Activated CD4-positive, alpha-beta T cell treated with anti-CD3 and anti-CD28 coated beads for 24 hours (primary cell): ENCODE measurements at places on chromosomes 16 and 17.

GRCh38 chr17:70955441-70955840, 786.1 kb downstream of the KCNJ2 start:
- no peak for DNase-seq

- DNase-seq = no peak
Measured at GRCh38 chr16:23862556-23862955, 26.8 kb downstream of the PRKCB start.

DNA sequence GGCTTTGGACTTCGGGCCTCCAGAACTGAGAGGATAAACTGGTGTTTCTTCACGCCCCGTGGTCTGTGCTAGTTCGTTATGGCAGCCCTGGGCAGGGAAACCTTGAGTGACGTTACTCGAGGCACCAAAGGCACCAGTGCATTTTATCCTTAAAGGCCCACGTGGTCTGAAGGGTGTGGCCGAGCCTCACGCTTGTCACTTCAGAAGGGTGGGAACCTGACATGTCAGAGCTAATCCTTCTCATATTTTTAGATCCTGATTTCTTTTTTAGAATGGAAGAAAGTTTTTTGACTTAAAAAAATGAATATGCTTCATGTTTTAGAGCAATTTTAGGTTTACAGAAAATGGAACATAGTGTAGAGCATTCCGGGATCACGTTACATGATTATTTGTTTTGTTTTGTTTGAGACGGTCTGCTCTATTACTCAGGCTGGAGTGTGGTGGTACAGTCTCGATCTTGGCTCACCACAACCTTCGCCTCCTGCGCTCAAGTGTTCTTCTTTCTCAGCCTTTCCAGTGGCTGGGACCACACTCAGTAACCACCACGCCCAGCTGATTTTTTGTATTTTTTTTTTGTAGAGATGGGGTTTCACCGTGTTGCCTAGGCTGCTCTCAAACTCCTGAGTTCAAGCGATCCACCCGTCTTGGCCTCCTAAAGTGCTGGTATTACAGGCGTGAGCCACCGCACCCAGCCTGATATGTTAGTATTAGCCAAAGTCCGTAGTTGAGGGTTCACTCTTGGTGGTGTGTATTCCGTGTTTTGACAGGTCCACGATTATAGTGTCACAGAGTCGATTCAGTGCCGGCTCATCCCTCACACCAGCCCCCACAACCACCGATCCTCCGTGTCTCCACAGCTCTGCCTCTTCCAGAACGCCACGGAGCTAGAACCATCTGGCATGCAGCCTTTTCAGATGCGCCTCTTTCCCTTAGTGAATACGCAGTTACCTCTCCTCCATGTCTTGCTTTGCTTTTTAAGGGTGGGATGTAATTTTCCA, 47.9 kb downstream of the RAB11FIP3 start:
- DNase-seq = no peak

DNA sequence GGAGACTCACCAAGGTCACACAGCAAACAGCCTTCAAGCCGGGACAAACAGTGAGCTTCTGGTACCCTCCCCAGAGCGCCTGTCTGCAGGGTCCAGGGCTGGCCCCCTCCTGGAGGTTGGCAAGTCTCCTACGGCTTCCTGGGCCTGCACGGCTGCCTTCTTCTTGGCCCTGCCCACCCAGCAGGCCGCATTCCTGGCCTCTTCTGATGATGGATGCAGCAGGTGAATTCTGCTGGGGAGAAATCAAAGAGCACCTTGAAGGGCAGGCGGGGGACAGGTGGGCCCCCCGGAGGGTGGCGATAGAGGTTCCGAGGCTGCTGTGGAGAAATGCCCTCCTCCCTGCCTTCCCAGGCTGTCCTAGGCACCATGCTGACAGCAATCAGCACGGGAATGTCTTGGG, 3.8 kb upstream of the NOS2 start:
- DNase-seq = no peak

DNA sequence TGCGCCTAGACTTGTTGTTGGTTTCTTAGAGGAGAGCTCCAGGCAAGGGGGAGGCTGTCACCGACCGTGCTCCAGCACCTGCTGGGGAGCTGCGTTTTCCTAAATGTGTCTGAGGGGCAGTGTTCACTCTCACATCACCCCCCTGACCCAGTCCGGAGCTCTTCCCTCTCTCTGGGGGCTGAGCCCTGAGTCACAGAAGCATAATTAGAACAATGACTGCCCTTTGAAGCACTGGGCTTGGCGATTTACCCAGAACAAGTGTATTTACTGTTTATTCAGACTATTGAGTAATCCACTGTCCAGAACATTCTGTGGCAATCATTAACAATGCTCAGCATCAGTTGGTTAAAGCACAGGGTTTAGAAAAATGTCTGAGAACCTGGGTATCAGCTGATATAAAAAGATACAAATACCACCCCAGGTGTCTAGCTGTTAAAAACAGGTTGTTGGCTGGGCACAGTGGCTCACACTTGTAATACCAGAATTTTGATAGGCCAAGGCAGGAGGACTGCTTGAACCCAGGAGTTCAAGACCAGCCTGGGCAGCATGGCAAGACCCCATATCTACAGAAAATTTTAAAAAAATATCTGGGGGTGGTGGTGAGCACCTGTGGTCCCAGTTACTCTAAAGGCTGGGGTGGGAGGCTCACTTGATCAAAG, 8.1 kb downstream of the CES4A start:
- no peak for DNase-seq

DNA sequence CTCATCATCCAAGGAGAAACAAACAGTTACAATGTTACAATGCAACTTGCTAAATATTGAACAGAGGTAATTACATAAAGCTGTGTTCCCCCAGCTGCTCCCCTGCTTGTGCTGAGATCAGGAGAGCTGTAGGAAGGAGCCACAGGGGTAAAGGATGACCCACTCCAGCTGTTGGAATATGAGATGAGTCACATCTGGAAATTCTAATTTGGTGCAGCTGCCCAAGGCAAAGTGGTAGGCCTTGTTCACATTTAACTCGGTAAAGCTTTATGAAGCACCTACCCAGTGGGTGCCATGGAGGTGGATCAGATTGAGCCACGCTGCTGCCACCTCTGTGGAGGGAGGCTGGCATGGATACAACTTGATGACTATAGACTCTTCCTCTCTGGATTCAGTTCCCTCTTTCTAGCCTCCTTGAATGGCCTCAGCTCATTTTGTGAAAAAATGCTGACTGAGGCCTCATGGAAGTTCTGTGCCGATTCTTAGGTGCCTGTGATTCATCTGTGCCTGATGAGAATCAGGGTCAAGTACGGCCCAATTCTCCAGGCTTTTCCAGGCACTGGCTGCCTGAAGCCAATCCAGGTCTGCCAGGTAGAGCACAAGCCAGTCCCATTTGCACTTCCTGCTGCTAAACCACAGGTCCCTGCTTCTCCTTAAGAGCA, 7.4 kb downstream of the ZNF689 start:
- no peak for DNase-seq

GRCh38 chr17:39069114-39069756, 82.2 kb downstream of the PLXDC1 start:
- no peak for DNase-seq

- no peak for DNase-seq
Measured at GRCh38 chr17:58960068-58960467, 146.6 kb downstream of the TRIM37 start.

- DNase-seq = no peak
Measured at GRCh38 chr16:12688951-12689850, 114.5 kb downstream of the CPPED1 start.

DNA sequence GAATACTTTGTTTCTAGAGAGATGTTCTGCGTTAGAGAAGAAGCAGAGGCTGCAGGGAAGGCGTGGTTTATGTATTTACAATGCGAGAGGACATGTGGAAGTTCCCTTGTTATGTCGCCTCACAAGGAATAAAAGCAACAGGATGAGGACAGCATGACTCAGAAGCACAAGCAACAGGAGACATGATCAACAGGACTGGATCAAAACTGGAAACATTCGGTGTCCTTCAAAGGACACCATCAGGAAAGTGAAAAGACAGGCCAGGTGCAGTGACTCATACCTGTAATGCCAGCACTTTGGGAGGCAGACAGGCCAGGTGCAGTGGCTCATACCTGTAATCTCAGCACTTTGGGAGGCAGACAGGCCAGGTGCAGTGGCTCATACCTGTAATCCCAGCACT, 52.6 kb downstream of the CCDC57 start:
- DNase-seq = no peak

- no peak for DNase-seq
Measured at GRCh38 chr17:63735691-63736090, 5.9 kb downstream of the STRADA start.

- no peak for DNase-seq
Measured at GRCh38 chr17:16652847-16653366, 743 bp downstream of the ZNF624 start.

- DNase-seq = no peak
Measured at GRCh38 chr16:1014771-1015495, 33.4 kb downstream of the SOX8 start.

DNA sequence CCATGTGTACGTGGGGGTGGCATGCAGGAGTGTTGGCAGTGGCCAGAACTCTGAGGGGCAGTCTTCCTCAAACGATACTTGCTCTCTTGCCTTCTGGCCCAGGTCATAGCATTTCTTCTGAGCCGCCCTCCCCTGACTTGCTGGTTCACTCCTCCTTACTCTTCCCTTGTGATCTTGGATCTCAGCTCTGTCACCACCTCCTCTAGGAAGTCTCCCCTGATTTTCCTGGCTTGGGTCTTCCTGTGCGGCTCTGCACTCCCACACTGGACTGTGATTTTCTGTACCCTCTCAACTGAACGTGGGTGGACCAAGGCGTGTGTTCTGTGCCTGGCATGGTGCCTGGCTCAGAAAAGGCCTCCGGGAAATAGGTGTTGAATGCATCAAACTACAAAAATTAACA, 2.9 kb downstream of the EPN3 start:
- DNase-seq = no peak

DNA sequence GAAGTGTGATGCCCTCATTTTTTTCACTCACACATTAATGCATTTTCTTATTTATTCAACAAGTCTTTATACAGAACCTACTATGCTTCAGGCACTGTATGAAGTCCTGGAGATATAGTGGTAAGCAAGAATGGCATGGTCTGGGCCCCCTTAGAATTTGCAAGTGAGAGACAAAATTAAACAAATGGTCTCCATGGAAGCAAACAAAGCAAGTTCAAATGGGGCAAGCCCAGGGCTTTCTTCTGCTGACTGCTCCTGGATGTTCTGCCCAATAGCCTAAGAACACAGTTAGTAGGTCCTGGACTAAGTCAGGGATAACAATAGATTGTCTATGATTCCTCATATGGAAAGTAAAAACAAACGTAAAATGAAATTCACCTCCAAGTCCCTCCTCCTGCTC, 31.3 kb upstream of the DDX52 start:
- DNase-seq = no peak

DNA sequence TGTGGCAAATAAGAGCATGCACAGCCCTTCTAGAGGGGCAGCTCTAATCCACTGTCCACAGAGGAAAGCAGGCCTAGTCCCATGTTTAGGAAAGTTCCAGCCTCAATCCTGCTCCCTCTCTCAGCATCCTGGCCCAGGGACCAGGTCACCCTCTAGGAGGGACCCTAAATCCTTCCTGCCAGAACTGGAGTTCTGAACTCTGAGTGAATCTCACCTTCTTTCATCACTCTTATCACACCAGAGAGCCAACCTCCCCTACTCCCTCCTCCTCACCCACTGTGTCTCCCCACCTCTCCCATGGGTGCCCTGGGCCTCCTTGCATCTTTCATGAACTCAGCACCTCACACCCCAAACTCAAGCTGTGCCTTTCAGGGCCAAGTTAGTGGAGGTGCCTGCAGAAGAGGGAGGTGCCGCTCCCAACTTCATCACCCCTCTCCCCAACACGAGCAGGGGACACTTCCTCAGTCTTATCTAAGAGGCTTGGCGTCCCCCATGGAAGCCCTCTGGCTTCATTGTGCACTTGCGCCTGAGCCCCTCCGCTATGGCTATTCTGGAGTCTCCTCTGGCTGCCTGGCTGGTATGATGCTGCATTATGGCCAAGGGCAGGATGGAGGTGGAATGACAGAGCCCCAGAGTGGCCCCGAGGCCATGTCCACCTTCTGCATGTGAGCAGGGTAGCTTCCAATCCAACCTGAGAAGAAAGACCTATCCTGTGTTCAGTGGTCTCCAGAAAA, 31.7 kb downstream of the PIK3R6 start:
- DNase-seq = no peak
